Cerebellum (tissue), 4 donors: ENCODE measurements at places on chromosomes 12 and 14. TPM values are rescaled to one million over a fixed set of nuclear protein-coding genes. Genes with fewer than 3 reads are reported as not detected.

Gene IAPP
- total RNA-seq = not detected

Gene PROX2
- not detected for total RNA-seq

Gene PEX5
- total RNA-seq = 40.7 TPM

Gene CD69
- total RNA-seq = 0.64 TPM

Gene VRK1
- total RNA-seq = 34.8 TPM

Gene DYNC1H1
- total RNA-seq = 595 TPM

DNA sequence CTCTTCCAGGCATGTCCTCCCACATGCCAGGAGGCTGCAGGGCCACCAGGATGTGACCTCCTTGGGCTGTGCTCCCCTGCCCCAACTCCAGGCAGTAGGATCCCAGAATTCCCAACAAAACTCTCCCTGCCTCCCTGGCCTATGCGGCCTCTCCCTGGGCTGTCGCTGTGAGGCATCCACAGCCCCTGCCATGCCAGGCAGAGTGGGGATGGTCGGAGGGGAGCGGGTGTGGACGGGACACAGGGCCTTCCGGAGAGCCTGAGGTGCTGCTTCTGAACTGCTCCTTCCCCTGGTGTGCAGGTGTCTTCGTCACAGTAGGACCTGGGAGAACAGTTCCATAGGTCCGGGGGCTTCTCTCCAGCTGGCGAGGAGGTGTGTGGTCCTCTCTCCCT lies 18.3 kb downstream of the GPR132 start:
- DNase-seq = no peak

GRCh38 chr12:13940335-13940865 lies 41.0 kb downstream of the GRIN2B start:
- no peak for DNase-seq

DNA sequence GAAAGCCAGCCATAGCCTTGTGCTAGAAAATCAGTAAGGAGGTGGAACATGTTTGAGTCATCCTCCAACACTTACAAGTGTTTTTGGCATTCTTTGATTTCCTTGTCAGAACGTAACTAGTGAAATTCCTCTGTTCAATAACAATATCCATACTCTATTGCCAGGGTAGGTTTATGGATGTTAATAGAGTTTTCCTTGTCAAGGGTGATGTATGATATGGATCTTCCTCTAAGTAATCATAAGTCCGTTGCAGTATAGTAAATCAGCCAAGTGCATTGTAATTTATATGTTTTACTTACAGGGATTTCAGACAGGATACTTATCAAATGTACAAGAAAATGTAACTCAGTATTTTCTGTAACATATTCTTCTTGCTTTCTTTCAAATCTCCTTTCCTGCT lies 19.4 kb downstream of the NAV3 start:
- no peak for DNase-seq

- DNase-seq = peak; percentile 80
Measured at GRCh38 chr14:75427482-75428229, at the start of gene JDP2. TSS of gene JDP2 (plus strand) at chr14:75428022. CDS start at chr14:75437921, 9,899 bp downstream.

DNA sequence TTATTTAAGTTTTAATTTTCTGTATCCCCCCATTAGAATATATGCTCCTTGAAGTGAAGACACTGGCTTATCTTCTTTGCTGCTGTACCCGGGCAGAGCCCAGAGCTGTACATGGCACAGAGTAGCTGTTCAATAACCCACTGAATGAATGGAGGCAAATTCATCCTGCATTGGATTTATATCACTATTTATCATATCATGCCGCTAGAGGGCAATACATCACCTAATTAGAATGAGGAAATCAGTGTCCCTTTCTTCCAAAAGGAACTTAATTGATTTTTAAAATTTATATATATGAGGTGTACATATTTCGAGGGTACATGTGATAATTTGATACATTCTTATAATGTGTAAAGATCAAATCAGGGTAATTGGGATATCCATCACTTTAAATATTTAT lies 89.2 kb upstream of the TMEM260 start:
- peak; percentile 26 for DNase-seq

- no peak for DNase-seq
Measured at GRCh38 chr12:80821513-80822000, 104.8 kb downstream of the MYF5 start.

GRCh38 chr14:35909665-35910064 lies 83.5 kb downstream of the BRMS1L start:
- no peak for DNase-seq

DNA sequence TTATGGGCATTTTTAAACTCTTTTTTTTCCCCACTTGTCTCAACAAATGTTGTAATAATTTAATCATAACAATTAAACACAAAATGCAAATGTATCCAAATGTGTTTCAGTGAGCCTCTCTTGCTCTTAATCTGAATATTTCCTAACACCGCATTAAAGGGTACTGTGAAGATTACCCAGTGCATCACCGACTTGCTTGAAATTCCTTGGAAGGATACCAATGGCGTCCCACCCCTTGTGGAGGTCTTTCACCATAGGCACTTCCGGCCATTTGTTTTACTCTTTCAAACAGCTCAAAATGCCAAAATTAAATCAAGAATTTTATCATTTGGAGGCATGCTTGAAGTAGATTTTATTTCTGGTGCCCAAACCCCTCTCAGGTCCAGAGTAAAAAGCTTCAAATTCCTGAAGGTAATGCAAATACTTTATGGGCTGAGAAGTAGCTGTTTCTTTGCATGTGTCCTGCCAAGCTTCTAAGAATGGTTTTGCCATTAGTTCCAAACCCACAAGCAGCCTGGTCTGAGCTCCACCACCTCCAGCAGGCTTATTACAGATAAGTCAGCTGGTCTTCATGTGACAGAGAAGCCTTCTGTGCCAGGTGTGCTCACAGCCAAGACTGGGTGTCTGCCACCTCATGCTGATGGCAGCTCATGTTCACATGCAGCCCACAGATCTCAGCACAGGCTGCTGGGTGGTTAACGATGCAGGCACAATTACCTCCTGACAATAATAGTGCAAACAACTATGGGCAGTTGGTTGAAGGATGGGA lies 16.4 kb upstream of the NUDT4 start:
- DNase-seq = no peak
